Activated naive CD4-positive, alpha-beta T cell treated with anti-CD3 and anti-CD28 coated beads for 36 hours (primary cell): ENCODE measurements at places on chromosomes 7 and 10.

DNA sequence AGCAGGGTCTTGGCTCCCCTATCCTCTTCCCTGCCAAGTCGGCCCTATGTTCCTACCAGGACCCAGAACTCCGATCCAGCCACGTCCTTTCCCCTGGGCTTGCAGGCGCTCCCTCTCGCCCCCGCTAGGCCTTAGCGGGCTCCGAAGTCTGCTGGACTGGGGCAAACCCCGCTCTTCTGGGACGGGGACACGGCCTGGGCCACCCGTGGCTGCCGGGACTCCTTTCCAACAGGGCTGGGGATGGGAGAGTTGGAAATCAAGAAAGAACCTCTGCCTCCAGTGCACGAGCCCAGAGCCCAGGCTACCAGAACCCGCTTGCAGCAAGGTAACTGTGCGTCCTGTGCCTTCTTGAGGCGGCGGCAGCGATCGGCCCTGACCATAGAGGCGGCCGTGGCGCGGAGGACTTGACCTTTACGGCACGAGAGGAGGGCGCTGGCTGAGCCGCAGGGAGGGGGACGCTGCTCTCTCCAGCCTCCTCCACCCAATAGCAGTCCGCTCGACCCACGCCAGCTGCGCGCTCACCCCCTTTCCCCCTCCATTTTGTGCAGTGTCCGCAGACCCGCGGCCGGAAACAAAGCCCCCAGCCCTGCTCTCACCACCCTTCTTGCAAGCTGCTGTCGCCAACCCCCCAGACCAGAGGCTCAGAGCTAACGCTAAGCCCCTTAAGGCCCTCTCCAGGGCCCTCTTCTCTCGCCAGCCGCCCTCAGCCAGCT, 7.0 kb upstream of the HOXA11 start:
- DNase-seq = no peak

DNA sequence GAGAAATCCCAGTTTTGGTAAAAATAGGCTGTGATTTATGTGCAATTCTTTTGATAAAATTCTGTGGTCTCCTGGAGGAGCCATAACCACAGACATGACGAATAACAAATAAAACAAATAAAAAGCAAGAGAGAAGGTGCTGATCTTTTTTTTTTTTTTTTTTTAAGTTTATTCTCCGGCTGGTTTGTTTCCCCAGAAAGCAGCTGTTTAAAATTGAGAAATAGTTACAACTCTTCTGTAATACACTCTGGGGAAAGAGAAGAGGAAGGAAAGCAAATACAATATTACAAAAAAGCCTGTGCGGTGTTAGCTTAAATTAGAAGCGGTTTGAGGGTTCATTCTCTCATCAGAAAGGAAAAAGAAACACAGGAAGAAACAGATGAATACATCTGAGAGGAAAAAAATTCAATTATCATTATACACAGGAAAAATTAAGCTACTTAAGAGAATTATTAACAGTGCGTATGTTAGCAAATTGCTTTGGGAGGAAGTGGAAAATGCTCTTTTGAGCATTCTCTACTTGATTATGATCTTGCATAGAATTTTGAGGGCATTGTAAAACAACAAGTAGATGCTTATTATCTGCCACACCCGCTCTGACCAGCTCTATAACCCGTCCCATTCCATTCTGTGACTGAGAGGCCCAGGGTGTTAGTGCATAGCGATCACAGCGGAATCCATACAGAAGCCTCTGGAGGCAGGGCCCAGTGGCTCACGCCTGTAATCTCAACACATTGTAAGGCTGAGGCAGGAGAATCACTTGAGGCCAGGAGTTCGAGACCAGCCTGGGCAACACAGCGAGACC, 40.6 kb upstream of the WAC start:
- DNase-seq = no peak

DNA sequence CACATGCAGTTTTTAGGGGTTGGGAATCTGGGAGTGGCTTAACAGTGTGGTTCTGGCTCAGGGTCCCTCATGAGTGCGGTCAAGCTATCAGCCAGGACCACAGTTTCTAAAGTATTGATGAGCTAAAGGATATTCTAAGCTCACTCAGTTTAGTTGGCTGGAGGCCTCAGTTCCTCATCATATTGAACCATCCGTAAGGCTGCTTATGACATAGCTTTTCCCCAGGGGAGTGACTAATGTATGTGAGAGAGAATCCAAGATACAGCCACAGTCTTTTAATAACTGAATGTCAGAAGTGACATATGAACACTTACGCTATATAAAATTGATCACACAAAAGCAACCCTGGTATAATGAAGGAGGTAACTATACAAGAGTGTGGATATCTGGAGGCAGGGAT, 245.3 kb downstream of the POLR1F start:
- DNase-seq = no peak

- no peak for DNase-seq
Observed at GRCh38 chr7:116711790-116712189, 39.8 kb downstream of the MET start.

GRCh38 chr10:77872151-77872946, 54.2 kb downstream of the DLG5 start:
- DNase-seq = no peak

DNA sequence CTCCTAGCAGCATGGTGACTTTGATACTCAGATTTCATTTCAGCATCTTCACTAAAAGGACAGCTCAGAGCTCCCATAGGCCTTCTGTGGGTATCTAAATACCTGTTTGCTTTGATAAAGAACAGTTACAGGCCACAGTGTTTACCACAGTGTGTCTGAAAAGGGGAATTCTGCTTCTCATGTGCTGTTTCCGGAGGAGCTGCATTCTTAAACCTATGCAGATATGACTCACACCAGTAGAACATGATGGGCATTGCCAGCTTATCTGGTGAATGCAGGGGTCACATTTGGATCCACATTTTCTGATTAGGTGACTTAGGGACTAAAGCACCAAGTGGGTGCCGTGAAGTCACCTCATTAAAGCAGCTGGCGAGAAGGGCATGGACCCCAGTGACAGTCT, 52.6 kb downstream of the TRRAP start:
- no peak for DNase-seq

- DNase-seq = no peak
Observed at GRCh38 chr10:103184615-103185014, 8.5 kb downstream of the NT5C2 start.

DNA sequence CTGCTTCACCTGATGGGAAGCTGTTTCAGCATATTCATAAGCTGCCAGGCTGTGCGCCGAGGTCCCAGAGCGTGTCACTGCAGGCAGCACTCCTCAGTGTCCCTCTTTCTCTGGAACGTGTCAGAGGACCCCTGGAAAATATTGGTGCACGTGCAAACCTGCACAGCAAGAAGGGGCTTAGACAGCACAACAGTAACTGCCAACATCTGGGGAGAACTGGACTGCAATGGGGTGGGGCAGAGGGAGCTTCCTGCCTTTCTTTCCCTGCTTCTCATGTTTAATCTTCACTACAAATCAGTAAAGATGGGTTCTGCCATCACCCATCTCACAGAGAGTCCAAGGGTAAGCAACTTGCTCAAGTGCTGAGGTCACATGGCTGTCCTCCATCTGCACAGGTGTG, 86.5 kb upstream of the GPR26 start:
- DNase-seq = no peak

DNA sequence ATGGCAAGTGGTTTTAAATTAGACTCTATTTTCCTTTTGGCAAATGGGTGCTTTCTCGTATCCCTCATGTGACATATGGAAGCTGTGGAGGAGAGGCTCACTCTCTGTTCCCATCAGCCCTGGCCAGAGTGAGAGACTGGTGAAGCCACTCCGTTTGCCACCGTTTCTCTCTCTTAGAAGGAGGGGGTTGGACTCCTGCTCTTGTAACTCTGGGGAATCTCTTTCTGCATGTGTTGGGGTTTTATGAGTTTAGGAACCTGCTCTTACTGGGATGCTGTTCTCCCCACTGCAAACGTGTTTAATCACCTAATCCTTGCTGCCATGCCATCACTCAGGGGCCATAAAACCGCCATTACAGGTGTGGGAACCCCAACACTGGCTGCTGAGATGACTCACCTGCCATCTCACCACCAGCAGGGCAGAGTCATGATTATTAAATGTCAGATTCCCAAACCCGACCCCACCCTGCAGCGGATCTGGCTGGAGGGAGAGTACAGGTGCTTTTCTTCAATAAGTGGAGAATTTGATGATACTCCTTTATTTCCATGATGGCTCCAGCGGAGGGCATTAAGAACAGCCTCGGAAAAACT, 103.2 kb downstream of the ADCY1 start:
- DNase-seq = no peak

GRCh38 chr10:99827936-99828335, 45.5 kb downstream of the ABCC2 start:
- DNase-seq = no peak

DNA sequence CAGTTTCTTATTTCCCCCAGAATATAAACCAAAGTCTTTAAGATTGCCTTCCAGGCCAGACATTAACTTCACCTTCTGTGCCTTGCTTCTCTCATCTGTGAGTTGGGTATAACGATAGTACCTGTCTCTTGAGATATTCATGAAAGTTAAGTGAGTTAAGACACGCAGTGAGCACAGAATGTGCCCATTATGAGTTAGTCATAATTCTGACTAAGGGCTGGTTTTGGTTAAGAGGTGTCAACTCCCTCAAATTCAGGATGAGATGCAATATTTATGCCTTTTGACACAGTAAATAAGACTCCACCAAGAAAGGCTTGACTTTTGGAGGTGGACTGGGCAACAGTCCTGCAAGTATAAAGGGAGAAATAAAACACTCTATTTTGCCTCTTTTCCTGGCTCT, 528.7 kb upstream of the IGFBP3 start:
- DNase-seq = no peak

GRCh38 chr10:128081720-128082119, 44.5 kb downstream of the MKI67 start:
- no peak for DNase-seq

- DNase-seq = no peak
Observed at GRCh38 chr7:21923658-21924057, 22.0 kb downstream of the CDCA7L start.

- DNase-seq = no peak
Observed at GRCh38 chr7:74066626-74067025, 17.0 kb upstream of the LIMK1 start.
